ENCODE measurements at places on chromosomes 12 and 14.

DNA sequence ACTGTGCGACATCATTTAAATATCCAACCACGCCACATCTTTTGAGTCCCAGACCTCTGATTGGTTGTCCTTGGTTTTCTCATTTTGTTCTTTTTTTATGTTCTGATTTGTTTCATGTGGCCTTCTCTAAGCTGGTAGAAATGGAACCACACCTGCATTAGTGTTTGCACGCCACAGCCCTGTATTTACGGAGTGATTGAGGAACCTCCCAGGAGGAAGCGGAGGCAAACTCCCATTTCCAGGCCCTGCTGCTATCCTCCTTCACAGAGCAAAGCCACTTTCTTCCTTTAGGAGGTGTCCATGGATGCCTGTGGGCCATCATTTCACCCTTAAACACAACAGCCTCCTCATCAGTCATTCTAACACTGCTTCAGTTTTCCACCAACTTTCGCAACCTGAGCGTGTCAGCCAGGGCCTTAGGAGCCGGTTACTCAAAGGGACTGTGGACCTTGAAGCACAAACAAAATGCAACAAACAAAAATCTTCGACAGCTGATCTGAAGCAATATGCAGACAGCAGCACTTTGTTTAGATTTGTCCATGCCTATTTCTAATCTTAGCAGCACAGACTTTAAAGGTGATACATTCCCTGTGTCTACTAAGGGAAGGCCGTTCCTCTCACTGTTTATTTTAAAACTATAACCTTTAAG is 1258.1 kb upstream of the TMEM132C start:
- DNase-seq, result no peak

GRCh38 chr12:121799156-121799841 is 4.5 kb upstream of the SETD1B start:
- DNase-seq, result no peak

- DNase-seq, result no peak
These were observed 63.6 kb downstream of the STXBP6 start for GRCh38 chr14:24986206-24986893.

- no peak for DNase-seq
These were observed 224.3 kb downstream of the ITPR2 start for GRCh38 chr12:26608706-26609105.

DNA sequence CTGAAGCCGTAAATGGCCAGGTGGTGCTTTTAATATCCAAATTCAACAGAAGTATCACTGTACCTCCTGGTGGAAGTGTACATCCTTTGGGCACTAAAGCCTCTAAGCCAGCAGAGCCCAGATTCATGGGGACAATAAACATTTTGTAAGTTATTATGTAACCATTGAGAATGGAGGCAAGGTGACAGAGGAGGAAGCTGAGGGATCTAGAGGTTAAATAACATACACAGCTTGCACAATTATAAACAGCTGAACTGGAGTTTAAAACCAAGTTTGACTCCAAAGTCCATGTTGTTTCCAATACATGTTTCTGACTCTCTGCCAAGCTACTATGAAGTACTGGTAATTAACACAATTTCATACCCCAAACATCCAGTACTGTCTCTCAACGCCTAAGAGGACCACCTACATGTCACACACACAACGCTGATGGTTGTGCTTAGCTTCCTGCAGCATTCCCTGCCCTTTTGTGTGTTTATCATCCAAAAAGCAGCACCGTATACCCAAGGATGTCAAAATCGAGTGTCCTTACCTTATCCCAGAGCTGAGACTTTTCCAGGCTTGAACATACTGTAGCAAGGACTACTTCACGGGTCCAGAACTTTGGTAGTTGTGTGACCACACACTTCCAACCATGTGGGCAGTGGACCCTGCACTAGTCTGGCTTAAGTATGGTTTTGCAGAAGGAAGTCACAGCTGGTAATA is 41.3 kb downstream of the EGLN3 start:
- no peak for DNase-seq

DNA sequence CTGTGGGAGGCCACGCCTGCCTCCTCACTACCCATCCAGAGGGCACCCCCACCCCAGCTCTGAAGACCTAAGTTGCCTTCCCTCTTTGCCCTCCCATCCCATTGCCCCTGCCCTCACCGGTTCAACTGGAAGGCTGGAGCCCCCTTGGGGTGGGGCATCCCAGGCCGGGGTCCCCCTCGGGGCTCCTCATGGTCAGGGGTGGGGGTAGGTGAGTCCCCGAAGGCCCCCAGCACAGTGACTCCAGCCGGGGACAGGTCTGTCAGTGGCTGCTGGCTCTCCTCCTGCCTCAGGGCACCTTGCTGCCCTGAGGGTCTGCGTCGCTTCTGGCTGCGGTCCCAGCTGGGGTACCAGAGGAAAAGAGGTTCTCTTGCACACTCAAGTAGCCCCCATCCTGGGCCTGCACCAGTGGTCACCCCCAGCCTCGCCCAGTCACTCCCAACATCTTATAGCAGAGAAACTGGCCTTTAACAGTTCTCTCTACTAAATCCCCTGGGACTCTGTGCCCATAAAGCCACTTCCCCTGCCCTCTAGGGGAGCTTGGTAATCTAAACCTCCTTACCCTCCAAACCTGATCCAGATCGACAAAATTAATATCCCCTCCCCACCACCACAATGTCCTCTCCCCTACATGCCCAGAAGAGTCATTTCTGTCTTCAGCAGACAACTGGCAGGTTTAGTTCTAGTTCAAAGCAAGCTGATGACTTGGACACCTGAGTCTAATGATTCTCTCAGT is 5.1 kb downstream of the PIANP start:
- no peak for DNase-seq

DNA sequence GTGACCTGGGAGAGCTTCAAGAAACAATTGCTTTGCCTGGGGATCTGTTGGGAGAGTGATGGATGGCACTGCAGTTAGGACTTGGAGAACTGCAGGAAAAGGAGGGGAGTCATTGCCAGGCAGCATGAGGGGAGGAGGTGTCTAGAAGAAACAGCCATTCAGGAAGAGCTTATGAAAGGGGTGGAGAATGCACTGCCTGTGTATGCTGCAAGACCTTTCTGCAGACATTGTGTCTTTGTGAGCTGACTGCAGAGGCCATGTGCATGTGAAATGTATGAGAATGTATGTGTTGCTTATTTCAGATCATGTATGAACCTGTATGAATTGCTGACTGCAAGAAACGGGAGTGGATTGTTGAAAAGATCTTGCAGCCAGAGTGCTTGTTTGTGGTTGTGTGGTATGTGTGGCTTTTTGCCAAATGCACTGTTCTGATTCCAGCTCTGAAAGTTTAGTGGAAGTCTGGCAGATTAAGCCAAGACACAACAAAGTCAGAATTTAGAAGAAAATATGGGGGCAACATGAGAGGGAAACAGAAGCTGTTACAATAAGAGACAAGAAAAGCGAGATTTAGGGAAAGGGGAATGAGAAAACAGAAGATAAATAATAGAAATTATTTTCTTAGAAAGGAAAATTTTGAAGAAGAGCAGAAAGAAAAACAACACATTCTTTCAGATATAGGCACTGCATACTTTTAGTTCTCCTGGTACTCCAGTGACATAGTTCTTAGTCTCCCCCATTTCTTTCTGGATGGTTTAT is 9.8 kb upstream of the RIMKLB start:
- DNase-seq, result no peak

DNA sequence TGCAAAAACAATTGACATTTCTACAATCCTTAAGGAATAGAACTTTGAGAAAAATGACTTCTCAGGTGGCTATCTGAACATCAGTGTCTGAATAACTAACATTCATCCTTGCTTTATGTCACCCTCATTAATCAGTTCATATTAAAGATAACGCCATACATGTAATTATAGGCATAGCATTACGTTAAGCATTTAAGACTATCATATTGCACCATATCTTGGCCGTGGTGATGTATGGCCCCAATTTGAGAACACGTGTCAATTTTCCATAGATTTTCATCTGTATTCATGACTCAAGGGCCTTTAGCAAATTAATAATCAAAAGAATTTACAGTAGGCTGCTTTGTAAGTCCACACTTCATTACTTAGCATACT is 81.6 kb downstream of the SPTSSA start:
- no peak for DNase-seq

GRCh38 chr12:45969084-45969483 is 21.3 kb downstream of the SCAF11 start:
- DNase-seq, result no peak

Data from GM18507 (cell line).